GM12878 (cell line): ENCODE measurements at places on chromosomes 7 and 10. TPM values are rescaled to one million over a fixed set of nuclear protein-coding genes. Genes with fewer than 3 reads are reported as not detected.

GRCh38 chr10:18157881-18158280, 17.7 kb downstream of the CACNB2 start:
- DNase-seq, result no peak

DNA sequence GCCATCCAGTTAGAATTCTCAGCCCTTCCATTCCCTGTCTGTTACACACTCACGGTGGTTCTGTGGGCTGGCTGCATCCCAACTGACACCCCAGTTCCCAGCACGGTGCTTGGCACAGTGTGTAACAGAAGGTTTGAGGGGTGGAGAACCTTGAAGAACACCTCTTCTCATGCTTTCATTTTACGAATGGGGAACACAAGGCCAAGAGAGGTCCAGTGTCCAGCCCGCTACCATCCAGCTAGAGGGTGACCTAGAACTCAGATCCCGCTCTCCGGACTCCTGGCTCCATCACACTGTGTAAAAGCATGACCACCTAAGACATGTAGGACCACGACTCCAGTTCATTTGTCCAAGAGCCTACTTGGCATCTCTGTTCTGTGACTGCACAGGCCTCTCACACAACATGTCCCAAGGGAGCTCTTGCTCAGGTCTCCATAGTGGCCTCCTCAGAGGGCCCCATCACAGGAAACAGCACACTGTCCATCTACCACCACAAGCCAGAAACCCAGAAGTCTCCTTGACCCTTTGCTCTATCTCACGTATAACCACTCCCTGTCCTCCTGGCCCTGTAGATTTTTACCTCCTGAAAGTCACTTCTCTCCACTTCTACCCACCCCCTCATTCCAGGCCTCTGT, 2.8 kb upstream of the CDH23 start:
- no peak for DNase-seq

- DNase-seq, result no peak
These were observed 569.7 kb upstream of the MKI67 start for GRCh38 chr10:128695931-128696330.

Gene PRKAR2B
- total RNA-seq, result 0.18 and 0.48 TPM in 2 replicates

Gene SLC13A1
- 0.10 TPM in 1 of 2 replicates, not detected in the other for total RNA-seq
